ENCODE measurements at places on chromosomes 7 and 10.

GRCh38 chr7:112501801-112502503, 21.2 kb downstream of the LSMEM1 start:
- H3K4me1 ChIP-seq, result no peaks in the 10 kb centered on the region
- no peak overlapping the region for H3K27ac ChIP-seq
- no peaks in the 10 kb centered on the region for H3K36me3 ChIP-seq
- no peak for DNase-seq
- H3K27me3 ChIP-seq, result no peaks in the 10 kb centered on the region

GRCh38 chr7:16034353-16034752, 347.9 kb upstream of the MEOX2 start:
- no peaks in the 10 kb centered on the region for H3K36me3 ChIP-seq
- DNase-seq, result no peak
- no peak overlapping the region for H3K4me3 ChIP-seq
- no peaks in the 10 kb centered on the region for H3K4me1 ChIP-seq
- no peaks in the 10 kb centered on the region for H3K27me3 ChIP-seq

- peak; percentile 44 for DNase-seq
- H3K36me3 ChIP-seq, result no peaks in the 10 kb centered on the region
- peaks cover 6% of the 10 kb centered on the region for H3K4me1 ChIP-seq
- H3K27me3 ChIP-seq, result no peaks in the 10 kb centered on the region
Observed at GRCh38 chr10:110993024-110993693, 73.8 kb downstream of the SHOC2 start.

DNA sequence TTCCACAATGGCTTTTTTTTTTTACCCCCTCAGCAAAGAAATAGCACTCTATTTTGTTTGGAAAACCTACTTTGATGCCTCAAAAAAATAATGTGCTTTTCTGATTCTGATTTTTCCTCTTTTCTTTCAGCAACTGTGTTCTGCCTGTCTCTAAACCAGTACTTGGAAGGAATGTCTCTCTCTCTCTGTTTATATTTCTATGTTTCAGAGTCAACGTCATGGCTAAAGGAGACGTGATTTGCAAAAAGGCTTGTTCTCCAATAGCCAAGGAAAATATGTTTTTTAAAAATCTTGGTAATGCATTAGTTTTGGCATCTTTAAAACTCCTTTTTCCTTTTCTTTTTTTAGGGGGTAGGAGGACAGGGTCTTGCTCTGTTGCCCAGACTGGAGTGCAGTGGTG, 56.0 kb upstream of the SDK1 start:
- H3K36me3 ChIP-seq, result no peaks in the 10 kb centered on the region
- H3K27ac ChIP-seq, result no peak overlapping the region
- H3K27me3 ChIP-seq, result no peaks in the 10 kb centered on the region
- no peak for DNase-seq
- H3K4me3 ChIP-seq, result no peak overlapping the region
- no peaks in the 10 kb centered on the region for H3K4me1 ChIP-seq

GRCh38 chr10:75708060-75708459, 276.6 kb downstream of the LRMDA start:
- H3K4me3 ChIP-seq, result no peak overlapping the region
- H3K27me3 ChIP-seq, result no peaks in the 10 kb centered on the region
- H3K27ac ChIP-seq, result no peak overlapping the region
- H3K4me1 ChIP-seq, result no peaks in the 10 kb centered on the region
- no peak for DNase-seq
